ENCODE measurements at places on chromosomes 3 and 15.
A peak's percentile ranks its signal among the peaks of the same experiment; 100 is the strongest.

DNA sequence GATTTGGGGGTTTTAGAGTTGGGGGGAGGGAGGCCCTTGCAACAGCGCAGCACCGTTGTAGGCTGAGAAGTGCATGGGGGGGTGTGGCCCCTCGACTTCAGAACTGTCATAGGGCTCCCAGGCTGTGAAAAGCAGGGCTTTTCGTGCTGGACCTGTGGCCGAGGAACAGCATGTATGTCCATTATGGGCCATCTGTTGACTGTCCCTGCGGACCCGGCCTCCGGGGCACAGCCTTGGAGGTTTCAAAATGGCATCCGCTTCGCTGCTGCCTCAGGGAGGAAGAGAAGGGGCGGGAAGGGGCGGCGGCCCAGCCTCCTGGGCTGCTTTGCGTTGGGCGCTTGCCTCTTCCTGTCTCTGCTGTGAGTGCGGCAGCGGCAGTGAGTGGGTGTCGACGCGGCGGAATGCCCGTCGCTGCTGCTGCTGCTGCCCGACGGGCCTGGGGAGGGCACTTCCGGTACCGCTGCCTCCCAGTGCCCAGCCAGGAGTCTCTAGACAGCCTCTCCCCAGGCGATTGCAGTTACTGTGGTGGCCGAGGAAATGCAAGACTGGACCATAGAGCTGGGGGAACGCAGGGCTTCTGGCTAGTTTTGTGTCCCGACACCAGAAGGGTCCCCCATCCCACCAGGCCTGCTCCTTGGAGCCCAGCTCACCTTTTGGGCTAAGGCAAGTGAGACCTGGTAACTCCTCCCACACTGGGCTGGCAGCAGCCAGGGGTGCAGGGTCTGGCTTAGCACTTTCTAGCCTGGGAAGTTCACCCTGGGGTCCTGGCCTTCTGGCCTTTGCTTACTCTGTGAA lies 1.9 kb downstream of the GNAI2 start:
- DNase-seq, result peak; percentile 92

DNA sequence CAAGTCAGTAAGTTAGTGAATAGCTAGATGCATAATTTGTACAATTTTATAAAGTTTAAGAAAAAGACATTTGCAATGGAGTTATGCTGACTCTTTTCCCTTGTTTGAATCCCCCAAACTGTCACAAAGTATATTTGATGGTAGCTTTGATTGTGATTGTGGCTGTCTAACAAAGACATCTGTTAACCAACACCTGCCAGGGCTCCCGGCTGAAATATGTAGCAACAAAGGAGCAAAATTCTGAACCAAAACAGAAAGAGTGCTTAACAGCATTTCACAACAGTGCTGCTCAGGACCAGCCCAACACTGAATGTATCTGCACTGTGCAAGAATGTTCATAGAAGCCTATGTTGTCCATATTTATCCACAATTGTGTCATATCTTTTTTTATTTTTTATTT lies 39.4 kb downstream of the LEO1 start:
- DNase-seq, result no peak

- DNase-seq, result no peak
Observed at GRCh38 chr3:141493184-141493583, 6.4 kb downstream of the RASA2 start.

DNA sequence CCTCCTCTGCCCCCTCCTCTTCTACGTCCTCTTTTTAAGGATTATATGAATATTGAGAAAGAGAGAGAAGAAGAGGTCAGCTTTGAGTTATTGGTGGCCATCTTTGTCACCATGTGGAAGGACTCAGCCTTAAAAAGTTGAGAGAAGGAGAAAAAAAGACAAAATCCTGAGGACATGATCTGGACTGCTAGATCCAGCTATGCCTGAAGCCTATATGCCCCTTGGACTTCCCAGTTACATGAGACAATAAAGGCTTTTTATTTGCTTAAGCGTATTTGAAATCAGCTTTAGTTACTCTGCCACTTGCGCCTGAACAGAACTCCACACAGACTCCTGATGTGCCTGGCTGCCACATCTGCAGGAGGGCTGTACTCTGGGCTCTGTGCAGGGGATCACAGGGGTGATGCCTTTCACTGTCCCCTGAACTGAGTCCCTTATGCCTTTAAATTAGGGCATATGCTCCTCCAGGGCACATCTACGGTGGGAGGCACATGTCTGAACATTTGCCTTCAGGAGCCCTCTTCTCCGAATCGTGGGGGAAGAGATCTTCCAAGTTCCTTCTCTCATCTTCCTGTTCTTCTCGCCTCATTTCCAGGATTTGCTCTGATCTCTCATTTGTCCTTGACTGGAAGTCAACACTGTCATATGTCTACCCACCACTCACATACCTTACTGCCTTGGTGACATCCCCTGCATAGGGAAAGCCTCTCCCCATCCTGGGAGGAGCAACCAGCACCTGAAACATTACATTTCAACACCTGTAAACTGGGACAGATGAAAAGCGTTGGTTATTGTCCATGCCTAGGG lies 14.0 kb upstream of the PLA2G4E start:
- DNase-seq, result no peak

DNA sequence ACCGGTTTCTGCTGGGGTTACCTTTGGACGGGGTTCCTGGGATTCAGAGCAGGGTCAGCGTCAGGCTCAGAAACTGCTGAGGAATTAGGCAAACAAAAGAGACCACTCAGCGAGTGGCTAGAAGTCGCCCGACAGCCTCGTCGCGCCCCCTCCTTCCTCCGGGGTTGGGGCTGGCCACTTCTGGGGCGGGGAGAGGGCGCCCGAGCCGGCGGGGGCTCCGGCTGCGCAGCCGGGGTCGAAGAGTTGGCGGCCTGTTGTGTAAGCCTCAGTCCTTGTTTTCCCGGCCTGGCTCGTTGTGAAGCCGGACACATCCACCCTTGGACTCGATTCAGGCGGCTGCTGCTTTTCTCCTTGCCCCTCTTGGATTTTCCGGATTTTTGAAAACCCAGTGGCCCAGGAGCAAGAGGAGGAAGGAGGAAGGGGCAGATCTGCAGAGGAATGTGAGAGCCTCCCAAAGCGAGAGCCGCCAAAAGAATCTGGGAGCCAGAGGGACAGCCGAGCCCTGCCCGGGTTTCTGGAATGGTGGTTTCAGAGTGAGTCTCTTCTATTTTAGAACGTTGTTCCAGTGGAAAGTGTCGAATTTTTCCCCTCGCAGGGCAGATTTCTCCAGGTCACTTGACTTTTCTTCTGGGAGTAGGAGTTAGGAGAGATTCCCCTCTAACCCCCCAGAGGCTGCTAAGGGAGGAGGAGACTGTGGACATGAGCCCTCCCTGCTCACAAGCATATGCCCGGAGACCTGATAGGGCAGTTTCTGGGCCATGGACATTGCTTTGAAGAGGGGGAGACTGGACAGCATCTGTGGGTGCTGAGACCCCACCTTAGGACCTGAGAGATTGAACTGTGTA lies 666 bp downstream of the SNX33 start:
- DNase-seq, result peak; percentile 65

DNA sequence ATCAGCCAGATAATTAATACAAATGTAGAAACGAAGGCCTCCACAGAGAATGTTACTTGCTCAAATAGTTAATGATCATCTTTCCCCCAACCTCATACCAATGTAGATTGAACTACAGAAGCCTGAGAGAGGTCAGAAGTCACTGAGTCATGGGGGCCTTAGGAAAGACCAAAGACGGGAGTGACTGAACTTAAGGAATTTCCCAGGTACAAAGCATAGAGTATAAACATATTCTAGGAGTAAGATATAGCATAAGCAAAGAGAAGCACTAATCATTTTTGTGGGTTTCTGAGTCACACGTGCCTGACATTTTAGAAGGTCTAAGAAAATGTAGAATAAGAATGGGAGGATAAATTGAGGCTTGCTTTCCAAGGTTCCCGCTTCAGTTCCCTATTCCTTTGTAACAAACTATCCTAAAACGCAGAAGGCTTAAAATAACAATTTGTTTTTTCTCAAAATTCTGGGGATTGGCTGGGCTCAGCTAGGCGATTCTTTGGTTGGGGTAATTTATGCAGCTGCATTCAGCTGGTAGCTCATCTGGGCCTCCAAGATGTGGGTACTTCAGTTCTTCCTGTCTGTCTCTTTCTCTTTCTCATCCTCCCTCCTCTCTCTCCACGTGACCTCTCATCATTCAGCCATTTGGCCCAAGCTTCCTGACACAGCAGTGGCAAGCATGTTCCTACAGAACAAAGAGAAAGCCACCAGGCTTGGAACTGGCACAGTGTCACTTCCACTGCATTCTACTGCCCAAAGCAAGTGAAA lies 422.6 kb downstream of the FOXP1 start:
- DNase-seq, result peak; percentile 36

GRCh38 chr3:71219744-71220638 lies 363.5 kb downstream of the FOXP1 start:
- no peak for DNase-seq

DNA sequence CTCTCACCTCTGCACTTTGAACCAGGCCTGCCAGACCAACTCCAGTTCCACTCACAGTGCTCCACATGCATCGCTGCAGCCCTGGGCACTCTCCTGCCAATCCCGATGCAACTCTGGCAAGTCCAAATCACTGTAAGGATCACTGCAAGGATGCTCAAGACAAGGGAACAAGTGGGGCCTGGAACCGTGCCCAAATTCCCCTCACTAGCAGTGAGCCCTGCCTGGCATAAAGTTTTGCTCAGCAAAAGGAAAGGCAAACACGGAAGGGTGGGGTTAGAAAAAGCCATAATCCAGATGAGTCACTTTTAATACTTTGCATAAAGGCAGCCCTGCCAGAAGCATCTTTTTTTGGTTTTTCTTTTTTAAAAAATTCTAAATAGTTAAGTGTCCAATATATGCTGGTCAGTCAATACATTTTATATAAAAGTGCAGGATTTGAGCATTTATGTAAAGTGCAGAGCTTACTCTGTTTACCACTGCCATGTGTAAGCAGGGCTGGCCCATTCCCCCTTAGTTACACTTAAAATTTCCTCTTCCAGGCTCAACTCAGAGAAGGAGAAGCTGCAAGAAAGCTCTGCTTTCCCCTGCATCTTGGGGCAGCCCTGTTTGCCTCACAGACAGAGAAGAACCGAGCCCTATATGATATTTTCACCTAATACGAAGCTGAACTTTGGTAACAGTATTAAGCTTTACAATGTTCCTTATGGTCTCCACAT lies 102.2 kb downstream of the CD47 start:
- peak; percentile 62 for DNase-seq

GRCh38 chr3:95939235-95939809 lies 875.1 kb upstream of the EPHA6 start:
- DNase-seq, result no peak

GRCh38 chr3:53842436-53843194 lies 3.6 kb downstream of the CHDH start:
- DNase-seq, result peak; percentile 6

DNA sequence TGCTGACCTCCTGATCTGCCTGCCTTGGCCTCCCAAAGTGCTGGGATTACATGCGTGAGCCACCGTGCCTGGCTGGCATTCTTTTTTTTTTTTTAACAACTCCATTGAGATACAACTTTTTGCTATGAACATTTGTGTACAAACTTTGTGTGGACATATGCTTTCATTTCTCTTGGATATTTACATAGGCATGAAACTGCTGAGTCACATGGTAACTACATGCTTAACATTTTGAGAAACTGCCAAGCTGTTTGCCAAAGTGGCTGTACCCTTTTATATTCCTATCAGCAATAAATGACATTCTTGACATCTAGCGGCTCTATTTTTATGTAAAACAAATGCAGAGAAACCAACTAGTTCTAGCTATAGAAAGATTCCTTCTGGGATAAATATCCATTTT lies 8.7 kb upstream of the YEATS2 start:
- peak; percentile 38 for DNase-seq

- no peak for DNase-seq
Observed at GRCh38 chr15:66356077-66356358, 467 bp downstream of the TIPIN start.

- no peak for DNase-seq
Observed at GRCh38 chr3:88433568-88433967, 283.8 kb downstream of the C3orf38 start.

DNA sequence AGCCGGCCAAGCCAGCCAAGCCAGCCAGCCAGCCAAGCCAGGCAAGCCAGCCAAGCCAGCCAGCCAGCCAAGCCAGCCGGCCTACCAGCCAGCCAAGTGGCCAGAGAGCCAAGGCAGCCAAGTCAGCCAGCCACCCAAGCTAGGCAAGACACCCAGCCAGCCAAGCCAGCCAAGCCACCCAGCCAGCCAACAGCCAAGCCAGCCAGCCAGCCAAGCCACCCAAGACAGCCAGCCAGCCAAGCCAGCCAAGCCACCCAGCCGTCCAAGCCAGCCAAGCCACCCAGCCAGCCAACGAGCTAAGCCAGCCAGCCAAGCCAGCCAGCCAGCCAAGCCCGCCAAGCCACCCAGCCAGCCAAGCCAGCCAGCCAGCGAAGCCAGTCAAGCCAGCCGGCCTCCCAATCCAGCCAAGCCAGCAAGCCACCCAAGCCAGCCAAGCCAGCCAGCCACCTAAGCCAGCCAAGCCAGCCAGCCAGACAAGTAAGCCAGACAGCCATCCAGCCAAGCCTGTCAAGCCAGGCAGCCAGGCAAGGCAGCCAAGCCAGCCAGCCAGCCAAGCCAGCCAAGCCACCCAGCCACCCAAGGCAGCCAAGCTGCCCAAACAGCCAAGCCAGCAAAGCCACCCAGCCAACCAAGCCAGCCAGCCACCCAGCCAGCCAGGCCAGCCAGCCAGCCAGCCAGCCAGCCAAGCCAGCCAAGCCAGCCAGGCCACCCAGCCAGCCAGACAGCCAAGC lies 200.5 kb downstream of the GOLGA6L6 start:
- no peak for DNase-seq

GRCh38 chr15:37071134-37071533 lies 29.2 kb downstream of the MEIS2 start:
- DNase-seq, result no peak

DNA sequence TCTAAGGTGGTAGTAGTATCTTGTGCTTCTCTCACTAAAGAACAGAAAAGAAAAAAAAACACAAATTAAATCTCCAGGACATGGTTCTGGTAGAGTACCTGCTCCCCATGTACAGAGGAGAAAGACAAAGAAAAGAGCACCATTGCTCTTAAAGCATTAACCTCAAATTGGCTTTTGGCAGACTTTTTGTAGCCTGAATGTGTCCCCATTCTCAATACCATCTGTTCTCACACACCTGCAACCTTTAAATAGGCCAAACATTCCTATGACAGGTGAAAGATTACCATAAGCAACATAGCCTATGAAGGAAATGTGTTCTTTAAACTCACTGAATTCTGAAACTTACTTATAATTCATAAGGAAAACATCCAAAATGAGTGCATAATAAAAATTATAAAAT lies 68.0 kb downstream of the TIPARP start:
- DNase-seq, result no peak

- peak; percentile 2 for DNase-seq
Observed at GRCh38 chr3:193507566-193507965, 47.1 kb downstream of the ATP13A4 start.

DNA sequence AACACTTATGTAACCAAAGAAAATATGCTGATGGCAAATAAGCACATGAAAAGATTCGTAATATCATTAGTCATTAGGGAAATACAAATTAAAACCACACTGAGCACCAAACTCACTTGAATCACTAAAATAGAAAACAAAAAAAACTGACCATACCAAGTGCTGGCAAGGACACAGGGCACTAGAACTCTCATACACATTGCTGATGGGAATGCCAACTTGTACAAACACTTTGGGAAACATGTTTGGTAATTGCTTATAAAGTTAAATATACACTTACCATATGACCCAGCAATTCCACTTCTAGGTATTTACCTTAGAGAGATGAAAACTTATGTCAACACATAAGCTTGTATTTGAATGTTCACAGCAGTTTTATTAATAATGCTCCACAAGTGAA lies 95.5 kb downstream of the TFDP2 start:
- no peak for DNase-seq

- DNase-seq, result no peak
Observed at GRCh38 chr3:20376665-20377217, 190.7 kb upstream of the SGO1 start.

GRCh38 chr15:63091679-63092446 lies 29.8 kb upstream of the LACTB start:
- no peak for DNase-seq
